ENCODE measurements at places on chromosomes 7 and 10.

DNA sequence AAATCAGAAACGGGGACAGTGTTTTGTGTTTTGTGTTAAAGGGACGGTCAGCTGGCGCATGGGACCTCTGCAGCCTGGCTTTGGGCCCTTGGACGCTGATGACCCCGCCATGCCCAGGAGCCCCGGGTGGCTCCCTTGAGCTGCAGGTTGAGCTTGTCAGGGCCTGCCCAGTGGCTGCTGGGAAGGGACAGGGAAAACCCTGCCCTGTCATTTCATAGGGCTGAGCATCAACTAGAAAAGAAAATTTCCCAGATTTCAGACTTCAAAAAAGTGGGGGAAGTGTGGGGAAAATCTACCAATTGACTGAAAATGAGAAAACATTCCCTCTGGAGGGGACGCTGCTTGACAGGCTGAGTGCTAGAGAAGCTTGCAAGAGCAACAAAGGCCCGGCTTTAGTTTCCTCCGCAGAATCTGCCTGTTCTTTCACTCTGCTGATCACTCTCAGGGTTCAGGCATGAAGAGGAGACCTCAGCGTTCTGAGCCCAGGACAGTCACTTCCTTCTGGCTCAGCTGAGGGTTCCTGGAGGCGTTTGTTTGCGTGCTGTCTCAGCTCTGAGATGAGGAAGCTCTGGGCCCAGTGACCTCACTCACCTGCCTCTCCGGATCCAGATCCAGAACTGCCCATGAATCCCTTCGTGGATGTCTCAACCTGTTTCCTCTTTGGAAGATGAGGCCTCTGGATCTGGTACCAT, 18.6 kb upstream of the DNAJB6 start:
- DNase-seq, result no peak

GRCh38 chr7:86958380-86958779, 101.1 kb downstream of the ELAPOR2 start:
- no peak for DNase-seq

GRCh38 chr7:69645683-69646082, 47.4 kb downstream of the AUTS2 start:
- DNase-seq, result no peak

DNA sequence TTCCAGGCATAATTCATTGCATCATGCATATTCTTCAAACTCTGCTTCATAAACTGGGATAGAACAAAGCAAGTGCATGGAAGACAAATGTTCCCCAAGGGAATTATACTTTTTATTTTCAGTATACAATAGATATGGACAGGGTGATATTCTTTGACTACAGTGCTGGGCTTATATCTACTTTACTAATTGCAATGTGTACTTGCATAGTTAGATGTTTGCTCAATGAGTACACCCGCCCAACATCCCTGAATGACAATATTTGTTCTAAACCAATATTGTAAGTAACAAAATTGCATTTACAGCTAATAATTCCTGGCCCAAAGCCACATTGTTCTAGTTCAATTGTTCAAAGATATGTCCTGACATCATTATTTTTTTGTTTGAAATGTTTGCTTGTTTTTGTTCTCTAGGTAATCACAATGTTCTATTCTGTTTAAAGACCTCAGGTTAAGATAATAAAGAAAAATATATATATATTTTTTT, 171.4 kb downstream of the PTN start:
- no peak for DNase-seq

DNA sequence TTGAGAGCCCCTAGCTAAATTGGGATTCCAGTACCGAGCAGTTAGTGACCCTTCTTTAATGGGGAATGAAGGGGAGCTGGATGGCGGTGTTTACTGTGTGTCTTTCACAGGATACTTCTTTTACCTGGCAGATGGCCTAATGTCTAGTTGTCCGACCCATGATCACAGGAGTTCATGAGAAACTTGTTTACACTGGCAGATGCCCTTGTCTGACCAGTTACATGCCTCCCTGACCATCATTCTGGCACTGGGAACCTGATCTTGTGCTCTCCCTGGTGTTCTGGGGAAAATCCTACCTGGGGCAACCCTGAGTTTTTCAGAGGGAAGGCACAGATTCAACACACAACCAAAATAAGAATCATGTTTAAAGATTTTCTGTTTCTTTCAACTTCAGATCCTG, 120.1 kb upstream of the SLC13A1 start:
- no peak for DNase-seq

DNA sequence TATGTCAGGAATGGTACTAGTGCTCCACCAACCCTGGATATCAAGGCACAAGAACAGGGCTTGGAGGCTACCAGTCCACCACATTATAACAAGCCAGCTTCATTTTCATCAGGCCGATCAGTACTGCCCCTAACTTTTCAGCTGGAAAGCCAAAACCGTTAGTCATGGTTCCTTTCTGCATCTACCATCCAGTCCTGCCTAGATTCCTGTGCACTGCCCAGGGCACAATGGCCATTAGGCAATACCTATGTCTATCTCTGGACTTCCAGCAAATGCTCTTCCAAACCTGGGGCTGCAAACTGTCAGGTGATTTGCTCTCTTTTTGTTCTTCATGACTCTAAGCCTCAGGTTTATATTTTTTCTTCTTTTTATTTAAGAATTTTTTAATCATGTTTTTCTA, 937.7 kb downstream of the SORCS1 start:
- DNase-seq, result no peak

GRCh38 chr10:132458586-132459300, 61.7 kb downstream of the PWWP2B start:
- peak; percentile 61 for DNase-seq

DNA sequence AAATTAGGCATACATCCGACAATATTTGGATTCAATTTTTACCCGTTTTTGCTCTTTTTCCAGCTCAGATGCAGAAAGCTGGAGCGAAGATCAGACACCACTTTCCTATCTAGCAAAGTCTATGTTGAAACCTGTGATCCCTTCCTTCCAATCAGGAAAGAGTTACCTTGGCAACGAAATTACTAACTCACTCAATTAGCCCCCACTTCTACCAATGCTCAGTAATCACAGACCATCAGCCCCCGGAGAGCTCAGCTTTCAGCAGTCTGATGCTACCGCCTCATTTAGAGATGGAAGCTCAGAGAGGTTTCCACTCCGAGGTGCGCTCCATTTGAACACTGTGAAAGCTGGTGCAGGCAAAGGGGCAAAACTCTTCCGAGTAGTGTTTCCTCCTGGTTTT, 6.7 kb downstream of the FRAT1 start:
- DNase-seq, result peak; percentile 68

DNA sequence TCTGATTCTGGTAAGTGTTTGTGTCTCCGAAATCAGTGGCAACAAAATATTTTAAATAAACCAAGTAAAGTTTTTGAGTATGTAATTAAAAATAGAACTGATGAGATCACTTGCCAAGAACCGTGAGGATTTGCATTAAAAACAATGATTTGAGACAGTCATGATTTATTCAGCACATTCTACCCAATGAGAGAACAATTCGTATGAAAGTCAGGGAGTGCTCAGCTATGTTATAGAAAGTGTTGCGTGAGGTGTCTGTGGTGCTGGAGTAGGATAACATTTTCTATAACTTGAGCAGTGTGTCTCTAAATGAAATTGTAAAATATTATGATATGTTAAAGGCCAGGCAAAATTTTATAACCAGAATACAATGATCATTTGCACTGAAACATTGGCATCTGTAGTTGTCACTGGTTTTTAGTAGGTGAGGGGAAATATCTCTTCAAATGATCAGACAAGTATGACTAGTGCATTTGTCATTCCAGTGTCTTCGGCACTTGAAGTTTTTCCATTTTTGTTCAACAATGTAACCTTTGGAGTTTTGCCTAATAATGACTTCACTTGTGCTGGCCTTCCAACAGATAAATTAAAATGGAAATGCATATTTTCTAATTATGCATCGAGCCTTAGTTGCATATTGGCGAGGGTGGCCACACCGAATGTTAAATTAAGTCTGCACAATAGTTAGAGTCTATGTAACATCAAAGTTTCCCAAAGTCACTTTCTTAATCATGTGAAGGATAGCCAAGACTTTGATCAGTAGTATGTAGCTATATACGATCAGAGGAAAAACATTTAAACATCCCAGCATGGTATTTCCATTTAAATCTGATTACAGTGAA, 335.9 kb downstream of the GFRA1 start:
- no peak for DNase-seq

GRCh38 chr10:123102673-123103072, 33.1 kb upstream of the HMX3 start:
- DNase-seq, result no peak

DNA sequence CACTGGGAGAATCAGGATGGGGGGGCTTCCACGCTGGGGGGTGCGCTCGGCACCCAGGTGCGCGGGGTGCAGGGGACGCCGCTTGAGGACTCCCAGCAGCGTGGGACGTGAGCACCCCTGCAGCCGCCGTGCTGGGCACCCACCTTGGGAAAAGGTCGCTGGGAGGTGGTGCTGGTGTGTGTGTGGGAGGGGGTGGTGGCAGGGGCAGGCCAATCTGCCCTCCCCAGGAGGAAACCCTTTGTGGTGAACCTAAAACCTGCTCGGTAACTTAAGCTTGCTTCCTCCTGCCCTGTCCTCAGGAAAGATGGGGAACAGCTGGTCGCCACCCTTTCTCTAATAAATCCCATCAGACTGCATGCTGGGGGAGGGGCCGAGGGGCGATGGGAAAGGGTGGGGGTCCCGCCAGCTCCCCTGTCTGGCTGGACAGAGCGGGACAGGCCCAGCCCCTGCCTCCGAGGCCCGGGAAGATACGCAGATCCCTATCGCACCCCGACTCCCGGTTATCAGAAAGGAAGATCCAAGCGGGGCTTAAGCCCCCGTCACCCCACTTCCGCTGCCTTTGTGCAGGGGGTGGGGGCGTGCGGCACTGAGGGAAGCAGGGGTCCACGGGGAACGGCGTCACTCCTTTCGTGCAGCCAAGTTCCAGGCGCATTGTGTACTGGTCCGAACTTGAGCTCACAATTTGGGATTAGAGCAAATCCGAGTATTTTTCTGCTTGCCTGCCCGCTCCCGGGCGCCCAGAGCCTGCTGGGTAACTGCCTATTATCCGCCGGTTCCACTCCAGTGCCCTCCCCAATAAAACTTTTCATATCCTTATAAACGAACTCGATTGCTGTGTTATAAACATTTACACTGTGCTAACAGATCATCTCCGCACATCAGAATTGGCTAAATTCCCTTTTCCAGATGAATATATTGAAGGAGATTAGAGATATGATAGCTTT, 64.6 kb downstream of the UNCX start:
- no peak for DNase-seq

GRCh38 chr7:6197801-6198551, 74.4 kb downstream of the CYTH3 start:
- no peak for DNase-seq

GRCh38 chr7:93279541-93279940, 47.4 kb downstream of the VPS50 start:
- no peak for DNase-seq

GRCh38 chr10:119533473-119533872, 9.0 kb downstream of the RGS10 start:
- DNase-seq, result no peak

- DNase-seq, result no peak
These were observed 90.8 kb downstream of the DNAJB9 start for GRCh38 chr7:108660465-108660864.

DNA sequence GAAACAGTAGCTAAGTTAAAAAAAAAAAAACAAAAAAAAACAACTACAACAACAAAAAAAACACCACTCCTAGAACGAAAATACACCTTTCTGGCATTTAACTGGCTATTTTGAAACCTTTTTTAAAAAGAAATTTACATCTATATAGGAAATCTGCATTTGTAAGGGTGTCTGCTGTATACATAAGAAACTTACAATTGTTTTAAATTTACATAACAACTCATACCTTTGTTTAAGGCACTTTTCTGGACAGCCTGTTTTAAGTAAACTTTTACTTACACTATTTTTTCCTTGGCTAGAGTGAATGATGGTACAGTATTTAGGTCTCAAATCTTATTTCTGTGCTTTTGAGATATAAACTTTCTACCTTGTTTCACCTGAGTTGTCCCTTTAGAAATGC, 34.0 kb upstream of the PAPSS2 start:
- no peak for DNase-seq

DNA sequence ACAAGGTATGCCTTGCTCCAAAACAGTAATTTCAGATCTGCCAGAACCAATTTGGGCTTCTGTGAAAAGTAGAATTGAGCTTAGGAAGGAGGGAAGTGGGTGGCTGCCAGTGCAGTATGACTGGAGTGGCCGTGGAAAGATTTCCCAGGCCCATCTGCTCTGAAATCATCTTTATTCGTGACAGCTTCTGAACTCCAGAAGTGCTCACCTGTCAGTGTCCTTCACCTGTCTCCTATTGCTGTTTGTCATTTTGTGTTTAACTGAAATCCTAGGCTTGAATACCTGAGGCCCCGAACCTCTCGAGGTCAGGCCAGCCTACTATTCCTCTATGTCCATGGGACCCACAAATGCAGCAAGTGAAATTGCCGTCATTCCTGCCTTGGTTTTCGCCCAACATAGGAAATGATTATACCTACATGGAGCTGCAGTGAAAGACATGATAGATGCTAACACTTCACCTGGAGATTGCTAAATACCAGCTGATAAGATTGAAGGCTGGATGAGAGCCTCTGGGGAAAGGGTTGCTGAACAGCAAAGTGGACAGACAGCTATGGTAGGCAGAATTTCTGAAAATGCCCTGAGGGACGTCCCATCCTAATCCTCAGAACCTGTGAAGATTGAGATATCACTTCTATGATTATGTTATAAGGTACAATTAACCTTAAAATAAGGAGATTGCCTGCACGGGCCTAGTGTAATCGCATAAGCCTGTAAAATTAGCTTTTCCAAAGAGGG, 82.1 kb downstream of the C1GALT1 start:
- no peak for DNase-seq

DNA sequence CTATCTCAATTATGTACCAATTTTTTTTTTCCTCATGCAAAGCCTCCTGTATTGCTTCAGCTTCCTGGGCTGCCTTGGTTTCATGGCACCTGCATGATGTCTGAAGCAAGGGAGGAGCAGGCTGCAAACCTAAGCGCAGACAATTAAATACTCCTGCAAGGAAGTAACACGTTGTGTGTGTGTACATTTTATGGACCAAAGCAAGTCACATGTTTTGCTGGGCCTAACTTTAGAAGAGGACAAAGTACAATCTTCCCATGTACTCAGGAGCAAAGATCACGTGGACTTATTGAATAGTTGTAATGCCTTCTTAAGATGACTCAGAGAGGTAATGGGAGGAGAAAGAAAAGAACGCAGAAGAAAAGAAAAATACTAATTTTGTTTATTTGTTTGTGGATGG, 944.0 kb upstream of the C7orf33 start:
- no peak for DNase-seq

- no peak for DNase-seq
These were observed 2.0 kb downstream of the NRP1 start for GRCh38 chr10:33332183-33333065.

DNA sequence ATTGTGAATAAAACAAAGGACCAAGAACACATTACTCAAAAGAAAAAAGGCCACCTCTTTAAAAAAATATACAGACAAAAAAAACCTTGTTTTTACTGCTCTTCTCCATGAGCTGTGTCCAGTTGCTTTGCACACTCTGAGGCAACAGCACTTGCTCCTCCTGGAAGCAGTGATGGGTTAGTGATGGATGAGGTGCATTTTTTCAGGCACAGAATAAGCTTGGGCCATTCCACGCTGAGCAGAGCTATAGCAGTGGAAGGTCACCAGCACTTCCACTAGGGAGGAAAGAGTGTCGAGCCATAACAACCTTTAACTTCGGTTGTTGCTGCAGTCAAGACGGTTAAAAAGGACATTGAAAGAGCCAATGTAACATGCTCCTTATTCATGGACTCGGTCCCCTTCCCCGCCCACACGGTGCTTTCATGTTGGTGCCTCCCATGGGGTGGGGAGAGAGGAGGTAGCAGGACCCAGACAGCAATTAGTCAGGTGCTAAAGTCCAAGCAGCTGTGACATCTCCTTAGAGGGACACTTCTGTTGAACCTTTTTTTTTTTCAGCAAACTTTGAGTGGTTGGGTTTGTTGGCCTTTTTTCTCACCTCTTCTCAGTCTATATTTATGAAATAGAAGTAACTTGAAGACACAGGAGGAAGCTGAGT, 136.5 kb upstream of the ADARB2 start:
- no peak for DNase-seq
